EL (cell line): ENCODE measurements at places on chromosomes 1 and 21.

- no peak for DNase-seq
Observed at GRCh38 chr1:59089036-59089798, 207.7 kb upstream of the FGGY start.

DNA sequence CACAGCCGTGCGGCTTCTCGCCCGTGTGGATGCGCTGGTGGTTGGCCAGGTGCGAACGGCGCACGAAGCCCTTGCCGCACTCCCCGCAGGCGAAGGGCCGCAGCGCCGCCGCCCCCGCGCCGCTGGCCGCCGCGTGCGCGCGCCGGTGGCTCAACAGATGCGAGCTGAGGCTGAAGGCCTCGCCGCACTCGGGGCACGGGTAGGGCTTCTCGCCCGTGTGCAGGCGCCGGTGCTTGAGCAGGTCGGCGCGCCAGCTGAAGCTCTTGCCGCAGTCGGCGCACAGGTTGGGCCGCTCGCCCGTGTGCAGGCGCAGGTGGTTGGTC lies 24.9 kb downstream of the ZNF697 start:
- no peak for DNase-seq

GRCh38 chr1:235326719-235327558 lies 1.0 kb downstream of the ARID4B start:
- peak; percentile 42 for DNase-seq

DNA sequence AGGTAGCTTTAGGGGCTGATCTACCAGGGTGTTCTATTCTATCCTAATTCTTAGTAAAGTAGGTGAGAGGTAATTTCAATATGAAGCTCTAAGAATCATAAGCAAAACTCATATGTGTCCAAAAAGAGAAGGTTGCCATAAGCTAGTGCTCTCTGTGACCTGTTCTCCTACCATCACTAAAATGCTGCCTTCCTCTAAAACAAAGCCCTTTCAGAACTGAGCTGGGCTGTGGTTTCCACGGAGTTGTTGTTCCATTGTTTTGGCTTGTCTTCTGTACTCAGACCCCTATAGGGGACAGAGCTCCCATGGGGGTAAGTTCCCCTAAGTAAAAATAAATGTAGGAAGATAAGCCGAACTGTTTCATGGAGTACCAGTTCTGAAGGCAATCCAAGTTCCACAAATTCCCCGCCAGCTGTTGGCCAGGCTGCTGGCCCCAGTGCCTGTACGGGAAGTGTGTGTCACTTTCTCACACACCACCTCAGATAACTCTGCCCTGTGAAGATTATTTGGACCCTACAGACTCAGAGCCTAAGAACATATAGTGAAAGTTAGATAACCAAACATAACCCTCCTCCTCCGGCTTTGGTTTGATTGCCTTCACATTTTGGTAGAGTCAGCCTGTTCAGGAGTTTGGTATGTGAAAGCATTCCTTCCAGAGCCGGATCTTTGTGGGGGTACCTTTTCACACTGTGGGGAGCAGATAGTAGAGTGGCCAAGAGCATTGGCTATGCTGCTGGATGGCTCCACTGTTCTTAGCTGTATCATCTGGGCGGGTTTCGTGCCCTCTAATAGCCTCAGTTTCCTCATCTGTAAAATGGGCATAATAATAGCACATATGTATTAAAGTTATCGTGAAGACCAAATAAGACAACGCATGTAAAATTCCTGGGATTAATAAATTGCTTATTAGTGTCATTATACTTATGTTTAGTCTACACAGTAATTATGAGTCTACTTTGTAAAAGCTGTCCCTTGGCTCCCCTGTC lies 10.8 kb downstream of the DPT start:
- no peak for DNase-seq

DNA sequence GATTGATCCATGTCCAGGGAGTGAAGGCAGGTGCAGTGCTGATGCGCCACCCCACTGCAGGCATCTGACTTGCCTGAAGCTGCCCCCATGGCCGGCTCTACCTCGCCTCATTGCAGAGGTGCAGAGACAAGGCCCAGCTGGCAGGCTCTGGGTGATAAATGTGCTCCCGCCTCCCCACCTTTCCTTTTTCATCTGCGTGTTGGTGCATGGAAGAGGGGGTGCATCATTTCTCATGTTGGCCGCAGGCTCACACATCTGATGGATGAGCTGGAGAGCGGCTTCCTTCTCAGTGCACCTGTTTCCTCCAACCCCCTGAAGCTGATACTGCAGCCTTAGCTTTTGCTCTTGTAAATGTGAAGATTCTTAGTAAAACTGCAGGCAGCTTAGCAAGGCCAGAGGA lies 306.0 kb upstream of the KAZN start:
- no peak for DNase-seq
